ENCODE measurements at places on chromosomes 16 and 17.

DNA sequence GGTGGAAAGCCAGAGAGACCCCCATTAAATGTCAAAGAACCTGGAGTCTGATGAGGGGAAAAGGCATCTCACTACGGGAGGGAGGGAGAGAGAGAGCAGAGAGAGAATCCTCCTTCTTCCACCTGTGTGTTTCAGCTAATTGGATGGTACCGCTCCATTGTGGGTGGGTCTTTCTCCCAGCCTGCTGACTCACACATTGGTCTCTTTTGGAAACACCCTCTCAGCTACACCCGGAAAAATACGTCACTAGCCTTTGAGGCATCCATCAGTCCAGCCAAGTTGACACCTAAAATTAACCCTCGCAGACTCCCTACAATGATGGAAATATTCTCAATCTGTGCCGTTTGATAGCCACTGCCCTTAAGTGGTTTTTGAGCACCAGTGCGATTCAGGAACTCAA lies 100.4 kb downstream of the ELAC2 start:
- DNase-seq = no peak

DNA sequence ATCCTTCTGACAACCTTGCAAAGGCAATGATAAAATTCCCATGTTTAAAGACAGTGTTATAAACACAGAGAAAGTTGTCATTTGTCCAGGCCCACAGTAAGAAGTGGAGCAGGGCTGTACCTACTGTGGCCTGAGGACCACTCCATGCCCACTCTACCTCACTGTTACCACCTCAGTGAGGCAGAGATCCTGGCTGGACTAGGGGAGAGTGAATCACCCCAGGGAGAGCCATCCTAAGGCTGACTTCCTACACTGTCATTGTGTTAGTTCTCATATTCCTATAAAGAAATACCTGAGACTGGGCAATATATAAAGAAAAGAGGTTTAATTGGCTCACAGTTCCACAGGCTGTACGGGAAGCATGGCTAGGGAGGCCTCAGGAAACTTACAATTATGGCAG lies 228.8 kb upstream of the HSBP1 start:
- no peak for DNase-seq

DNA sequence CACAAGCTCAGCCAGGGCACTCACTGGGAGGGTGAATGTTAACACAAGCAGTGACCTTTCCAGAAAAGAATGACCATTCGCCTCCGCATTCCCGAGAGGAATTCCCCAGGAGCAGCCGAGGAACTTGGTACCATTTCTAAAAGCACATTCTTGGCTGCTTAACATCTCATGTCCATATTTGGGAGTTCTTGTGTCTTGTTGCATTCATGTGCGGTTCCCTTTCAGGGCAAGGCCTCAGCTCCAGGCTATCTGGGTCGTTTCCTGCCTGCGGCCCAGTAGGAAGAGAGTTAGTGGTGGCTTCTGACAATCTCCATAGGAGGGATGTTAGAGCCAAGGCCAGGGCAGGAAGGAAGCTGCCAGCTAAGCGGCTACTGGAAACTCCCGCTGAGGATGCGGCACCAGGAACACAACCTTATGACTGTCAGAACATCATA lies 27.8 kb upstream of the MEAK7 start:
- DNase-seq = no peak

- no peak for DNase-seq
These were observed 69.1 kb downstream of the KSR1 start for GRCh38 chr17:27525316-27525715.

- no peak for DNase-seq
These were observed 184.6 kb downstream of the ABCC12 start for GRCh38 chr16:47971225-47971624.

DNA sequence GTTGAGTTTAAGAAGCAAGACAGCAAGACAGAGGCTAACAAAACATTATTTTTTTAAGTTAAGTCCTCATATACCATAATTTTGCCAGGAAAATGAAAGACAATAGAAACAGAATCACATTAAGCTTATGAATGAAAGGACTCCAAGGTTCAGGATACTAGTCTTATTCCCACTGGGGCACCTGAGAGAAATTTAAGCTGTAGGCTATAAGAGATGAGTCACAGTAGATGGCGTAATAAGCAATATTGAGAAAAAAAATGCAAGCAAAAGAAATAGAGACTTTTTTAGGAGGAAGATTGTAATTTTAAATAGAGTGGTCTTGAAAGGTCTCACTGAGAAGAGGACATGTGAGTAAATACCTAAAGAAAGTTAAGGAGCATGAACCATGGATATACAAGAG lies 57.1 kb upstream of the KIF2B start:
- no peak for DNase-seq

GRCh38 chr17:67105213-67105612 lies 60.9 kb downstream of the CACNG1 start:
- no peak for DNase-seq

DNA sequence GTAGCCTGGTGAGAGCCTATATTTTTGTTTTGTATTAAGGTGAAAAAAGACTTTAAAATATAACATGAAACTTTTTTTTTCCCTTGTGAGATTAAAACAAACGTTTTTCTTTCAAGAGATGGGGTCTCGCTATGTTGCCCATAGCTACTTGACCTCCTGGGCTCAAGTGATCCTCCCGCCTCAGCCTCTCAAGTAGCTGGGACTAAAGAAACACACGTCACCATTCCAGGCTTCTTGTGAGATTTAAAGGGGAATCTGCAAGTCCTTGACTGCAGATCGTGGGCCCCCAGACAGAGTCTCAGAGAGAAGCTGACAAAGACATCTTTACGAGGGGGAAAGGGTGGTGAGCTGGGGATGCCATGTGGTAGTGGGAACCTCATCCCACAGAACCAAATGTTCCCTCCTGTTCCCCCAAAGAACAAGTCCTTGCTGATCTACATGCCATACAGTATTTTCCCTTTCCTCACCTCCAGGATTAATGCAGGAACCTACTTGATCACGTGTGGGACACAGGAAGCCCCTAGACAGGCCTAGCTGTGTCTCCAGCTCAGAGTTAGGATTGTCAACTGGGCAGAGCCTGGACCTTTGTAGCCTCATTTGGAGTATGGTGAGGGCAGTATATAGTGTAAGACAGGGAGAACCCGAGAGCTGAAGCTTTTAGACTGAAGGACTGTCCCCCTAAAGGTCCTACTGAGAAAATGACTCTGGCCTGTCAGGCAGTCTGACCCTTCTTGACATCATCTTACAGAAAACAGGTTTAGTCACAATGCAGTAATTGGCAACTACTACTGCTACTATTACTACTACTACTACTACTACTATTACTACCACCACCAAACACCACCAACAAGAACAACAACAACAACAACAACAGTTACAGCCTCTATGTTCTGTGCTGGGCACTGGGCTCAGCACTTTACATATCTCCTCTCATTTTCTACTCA lies 4.1 kb downstream of the MAP3K14 start:
- DNase-seq = no peak

- no peak for DNase-seq
These were observed 273.7 kb downstream of the SOX9 start for GRCh38 chr17:72394531-72394930.

DNA sequence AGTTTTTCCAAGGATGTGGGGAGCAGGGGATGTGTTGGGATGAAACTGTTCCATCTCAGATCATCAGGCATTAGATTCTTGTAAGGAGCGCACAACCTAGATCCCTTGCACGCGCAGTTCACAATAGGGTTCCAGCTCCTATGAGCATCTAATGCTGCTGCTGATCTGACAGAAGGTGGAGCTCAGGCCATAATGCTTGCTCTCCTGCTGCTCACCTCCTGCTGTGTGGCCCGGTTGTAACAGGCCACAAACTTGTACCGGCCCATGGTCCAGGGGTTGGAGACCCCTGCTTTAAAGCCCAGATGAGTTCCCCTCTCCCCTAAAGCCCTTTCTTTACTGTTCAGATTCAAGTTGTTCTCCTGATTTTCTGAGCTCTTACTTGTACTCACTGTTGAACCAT lies 44.8 kb downstream of the RNF135 start:
- DNase-seq = no peak

- no peak for DNase-seq
These were observed 191.3 kb downstream of the ZNF18 start for GRCh38 chr17:11805952-11806351.

DNA sequence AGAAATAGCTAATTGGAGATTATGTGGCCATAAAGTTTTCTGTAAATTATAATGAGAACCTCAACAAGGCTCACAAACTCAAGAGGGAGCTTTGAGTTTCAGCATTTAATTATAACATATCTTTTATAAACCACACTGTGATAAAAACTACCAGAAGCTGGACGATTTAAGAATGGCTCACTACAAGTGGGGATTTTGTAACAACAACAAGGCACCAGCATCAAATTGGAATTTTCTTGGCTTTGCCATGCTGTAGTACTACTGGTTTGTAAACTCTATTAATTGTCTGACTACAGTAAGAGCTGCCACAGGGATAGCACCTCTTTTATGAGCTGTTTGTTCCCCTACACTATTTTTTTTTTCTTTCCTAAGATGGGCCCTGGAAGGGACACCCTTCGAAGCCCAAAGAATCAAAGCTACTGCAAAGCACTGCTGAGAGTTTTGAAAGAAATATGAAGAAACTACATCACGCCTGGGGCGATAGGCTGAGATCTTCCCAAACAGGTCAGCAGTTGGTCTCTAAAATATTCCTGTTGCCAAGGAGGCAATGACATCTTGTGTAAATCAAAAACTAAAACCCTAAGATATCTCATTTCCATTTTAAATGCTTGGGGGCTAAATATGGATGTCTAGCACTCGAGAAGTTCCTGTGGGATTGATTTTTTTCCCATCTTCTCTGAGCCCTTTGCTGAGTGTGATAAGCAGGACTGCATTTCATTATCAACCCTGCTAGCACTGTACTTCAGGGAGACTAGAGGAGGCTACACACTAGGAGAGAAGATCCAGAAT lies 40.9 kb downstream of the SKAP1 start:
- DNase-seq = no peak

DNA sequence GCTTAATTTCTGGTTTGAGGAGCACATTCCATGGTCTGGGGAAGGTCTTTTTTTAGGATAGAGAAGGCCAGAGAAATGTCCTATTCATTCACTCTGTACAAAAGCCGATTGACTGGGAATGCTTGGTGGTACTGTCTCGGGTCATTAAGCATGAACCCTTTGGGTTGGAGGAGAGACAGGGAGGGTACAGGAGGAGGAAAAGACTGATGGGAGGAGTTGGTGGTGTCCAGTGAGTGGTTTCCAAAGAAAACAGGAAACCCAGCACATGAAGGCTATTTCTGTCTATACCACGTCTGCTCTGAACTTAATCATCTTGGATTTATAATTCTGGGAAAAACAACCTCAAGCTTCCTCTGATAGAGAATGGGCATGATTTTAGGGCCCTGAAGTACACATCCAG lies 111.9 kb downstream of the XYLT1 start:
- DNase-seq = no peak

DNA sequence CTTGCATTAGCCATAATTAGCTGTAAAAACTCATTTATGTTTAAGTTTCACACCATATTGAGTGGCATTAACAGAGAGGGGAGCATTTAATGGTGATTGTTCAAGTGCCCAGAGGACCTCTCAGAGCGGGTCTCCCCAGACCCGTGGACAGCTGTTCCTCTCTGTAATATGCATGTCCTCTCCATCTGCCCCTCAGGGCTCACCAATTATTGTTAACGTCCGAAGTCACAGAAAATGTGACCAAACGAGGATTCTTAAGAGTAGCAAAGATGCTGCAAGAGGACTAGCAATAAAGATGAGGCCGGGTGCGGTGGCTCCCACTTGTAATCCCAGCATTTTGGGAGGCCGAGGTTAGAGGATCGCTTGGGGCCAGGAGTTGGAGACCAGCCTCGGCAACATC lies 130.2 kb downstream of the CPPED1 start:
- DNase-seq = no peak

- no peak for DNase-seq
These were observed 11.6 kb upstream of the MFAP4 start for GRCh38 chr17:19398301-19399181.

DNA sequence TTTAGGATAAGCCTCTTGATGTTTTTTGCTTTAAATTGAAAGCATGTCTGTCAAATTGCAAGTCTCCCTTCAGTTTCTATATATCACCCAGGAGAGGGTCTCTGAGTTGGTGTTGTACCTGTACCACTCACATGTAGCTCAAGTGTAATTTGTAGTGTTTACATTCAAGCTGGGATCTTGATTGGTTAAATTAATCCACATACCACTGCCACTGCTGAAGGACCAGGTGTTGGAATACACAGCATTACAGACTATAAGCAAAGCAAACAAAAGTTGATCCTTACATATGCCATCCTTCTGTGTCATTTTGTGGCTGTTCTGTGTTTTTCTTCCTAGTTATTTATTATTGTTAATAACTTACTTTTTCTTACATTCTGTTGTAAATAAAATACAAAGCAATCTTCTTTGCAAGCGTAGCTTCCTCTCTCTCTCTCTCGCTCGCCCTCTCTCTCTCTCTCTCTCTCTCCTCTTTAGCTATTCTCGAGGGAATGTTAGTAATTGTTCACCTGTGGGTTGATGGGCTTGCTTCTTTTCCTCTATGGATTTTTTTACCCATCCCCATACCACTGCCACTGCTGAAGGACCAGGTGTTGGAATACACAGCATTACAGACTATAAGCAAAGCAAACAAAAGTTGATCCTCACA lies 20.8 kb upstream of the NOL11 start:
- no peak for DNase-seq

GRCh38 chr17:1978396-1978949 lies 46.7 kb downstream of the RTN4RL1 start:
- DNase-seq = no peak

- DNase-seq = no peak
These were observed 43.7 kb upstream of the CDRT4 start for GRCh38 chr17:15511142-15511541.

DNA sequence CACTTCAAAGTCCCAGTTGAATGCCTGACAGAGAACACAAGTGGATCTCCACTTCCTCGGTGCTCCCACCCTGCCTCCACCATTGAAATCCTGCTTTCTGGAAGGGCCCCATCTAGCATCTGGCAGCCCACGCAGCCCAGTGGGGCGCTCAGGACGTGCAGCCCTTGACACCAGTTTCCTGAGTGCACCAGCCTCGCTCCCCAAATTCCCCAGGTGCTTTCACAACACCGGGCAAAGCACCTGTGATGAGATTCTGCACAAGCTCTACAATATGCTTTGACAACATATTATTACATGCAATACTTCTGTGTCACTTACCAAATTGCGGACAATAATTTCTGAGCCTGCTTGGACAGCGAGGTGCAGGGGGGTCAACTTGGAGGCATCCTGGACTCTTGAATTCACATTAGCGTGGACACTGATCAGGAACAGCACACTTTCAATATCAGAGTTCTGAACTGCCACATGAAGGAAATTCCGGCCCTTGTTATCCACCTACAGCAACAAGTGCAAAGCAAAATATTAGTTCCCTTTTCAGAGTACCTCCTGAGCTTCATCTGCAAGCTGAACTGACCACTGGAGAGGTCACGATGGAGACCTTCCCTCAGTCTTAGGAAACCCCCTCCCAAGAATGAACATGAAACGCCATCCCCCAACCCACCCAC lies 33.9 kb downstream of the CYB5D2 start:
- DNase-seq = no peak

GRCh38 chr16:55678161-55678821 lies 22.5 kb downstream of the SLC6A2 start:
- no peak for DNase-seq

DNA sequence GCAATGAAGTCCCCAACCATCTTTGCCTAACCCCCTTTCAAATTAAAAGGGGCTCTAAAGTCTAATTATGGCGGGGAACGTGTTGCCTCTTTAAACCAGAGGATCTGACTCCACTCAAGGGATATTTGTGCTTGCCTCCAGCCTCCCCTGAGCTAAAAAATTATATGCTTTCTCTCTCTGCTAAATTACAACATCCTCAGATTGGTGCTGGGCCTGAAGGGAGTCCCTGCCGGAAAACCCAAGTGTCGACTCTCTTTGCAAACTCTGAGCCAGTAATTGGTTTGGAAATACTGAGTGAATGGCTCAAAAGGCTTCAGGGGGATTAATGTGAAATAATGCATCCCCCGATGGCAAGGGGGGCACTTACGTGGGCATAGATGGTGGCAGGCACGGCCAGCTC lies 208.5 kb upstream of the TNRC6C start:
- DNase-seq = no peak
